ENCODE measurements at places on chromosomes 12 and 14.

- peak; percentile 78 for DNase-seq
Observed at GRCh38 chr12:71846322-71846940, 6.9 kb downstream of the TBC1D15 start.

DNA sequence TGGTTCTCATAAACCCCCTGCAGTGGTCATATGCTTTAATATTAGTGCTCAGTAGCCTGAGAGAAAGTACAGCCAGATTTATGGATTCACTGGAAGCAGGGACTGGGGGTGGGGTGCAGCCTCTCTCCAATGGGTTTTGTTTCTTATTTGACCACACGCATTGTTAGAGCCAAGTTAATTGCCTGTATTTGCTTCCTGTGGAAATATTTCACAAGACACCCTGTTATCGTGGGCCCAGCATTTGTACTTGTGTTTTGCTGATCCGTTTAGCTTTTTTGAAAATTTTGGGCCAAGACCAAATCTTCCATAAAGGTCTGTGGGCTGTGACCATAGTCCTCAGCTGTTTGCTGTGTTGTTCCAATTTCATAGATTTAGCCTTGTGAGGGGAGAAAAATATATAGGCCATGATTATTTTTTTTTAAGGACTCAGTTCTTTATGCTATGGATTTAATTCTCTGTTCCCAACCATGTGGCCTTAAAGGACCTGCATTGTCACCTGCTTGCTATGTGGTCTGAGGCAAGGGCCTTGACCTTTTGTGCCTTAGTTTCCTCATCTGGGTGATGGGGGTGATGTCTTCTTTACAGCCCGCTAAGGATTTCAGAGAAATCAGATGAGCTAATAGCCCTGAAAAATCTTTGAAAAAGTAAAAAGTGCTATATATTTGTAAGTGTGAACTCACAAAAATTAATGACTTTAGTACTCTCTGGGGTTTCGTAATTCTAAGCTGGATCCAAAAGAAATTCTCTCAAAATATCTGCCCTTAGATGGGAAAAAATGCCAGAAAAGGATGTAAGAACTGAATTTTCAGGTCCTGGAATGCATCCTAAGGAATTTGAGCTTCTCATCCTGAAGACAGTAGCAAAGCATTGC lies 370.2 kb downstream of the DPF3 start:
- DNase-seq, result no peak

- DNase-seq, result peak; percentile 45
Observed at GRCh38 chr12:57575771-57576612, 15.0 kb upstream of the PIP4K2C start.

DNA sequence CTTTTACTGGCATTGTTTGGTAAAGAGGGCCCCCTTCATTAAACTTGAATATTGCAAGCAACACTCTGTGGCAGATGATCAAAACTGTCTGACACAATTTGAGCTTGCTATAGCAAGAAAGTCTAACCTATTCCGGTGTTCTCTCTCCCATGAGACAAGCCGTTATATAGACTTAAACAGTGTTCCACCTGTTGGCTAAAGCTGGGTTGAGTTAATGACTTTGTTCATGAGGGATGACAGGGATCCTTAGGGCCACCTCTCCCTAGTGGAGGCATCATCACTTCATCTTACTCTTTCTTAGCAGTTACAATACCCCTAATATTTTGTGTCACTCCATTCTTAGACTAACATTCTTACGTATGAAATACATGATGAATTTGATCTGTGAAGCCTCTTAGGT lies 3.8 kb downstream of the EIF5 start:
- DNase-seq, result no peak

- DNase-seq, result peak; percentile 13
Observed at GRCh38 chr12:97257726-97258125, 204.9 kb upstream of the RMST start.

GRCh38 chr14:94180655-94181271 lies 6.6 kb downstream of the PPP4R4 start:
- peak; percentile 61 for DNase-seq

DNA sequence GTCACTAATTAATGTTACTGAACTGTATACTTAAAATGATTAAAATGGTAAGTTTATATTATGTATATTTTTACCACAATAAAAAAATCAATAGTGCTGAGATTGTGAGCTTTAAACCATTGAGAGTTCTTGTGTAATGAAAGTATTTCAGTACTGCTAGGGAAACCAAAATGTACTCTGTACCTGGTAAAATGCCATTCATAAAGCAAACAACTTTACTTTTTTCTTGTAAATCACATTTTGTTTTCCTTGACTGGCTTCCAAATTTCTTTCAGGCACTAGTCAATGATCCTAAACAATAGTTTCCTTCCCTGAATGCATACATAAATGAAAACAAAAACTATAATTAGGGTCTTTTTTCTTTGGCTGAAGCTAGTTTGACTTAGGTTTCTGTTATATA lies 29.4 kb upstream of the SNRPF start:
- no peak for DNase-seq

DNA sequence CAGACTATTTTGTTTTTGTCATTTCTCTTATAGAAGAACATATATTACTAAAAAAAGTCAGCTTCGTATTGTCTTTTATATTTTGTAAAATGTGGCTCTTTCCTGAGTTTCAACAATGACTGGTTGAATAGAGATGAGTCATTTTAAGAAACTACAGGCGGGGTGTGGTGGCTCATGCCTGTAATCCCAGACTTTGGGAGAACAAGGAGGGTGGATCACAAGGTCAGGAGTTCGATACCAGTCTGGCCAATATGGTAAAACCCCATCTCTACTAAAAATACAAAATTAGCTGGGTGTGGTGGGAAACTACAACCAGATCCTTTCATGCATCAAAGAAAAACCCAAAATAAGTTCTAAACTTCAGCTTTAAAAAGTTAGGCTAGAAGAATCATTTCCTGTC lies 28.8 kb downstream of the HECTD4 start:
- peak; percentile 31 for DNase-seq

DNA sequence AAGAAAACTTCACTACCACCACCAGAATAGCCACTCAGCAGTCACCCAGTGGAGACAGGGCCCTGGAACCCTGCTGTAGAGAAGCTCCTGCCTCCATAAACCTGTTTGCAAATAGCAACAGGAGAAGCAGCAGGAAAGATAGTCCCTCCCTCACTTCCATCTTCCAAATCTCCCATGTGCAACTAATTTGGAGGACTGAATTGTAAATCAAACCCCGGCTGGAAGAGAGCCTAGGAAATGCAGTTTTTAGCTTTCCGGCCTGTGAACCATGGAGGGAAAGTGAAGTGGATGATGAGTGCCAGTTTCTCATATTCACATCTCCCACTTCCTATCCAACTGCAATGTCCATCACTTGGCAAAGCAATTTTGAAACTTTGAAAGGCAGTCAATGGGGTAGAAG lies 167.2 kb upstream of the FRMD6 start:
- no peak for DNase-seq

- no peak for DNase-seq
Observed at GRCh38 chr12:50662116-50662510, 101.8 kb upstream of the ATF1 start.

DNA sequence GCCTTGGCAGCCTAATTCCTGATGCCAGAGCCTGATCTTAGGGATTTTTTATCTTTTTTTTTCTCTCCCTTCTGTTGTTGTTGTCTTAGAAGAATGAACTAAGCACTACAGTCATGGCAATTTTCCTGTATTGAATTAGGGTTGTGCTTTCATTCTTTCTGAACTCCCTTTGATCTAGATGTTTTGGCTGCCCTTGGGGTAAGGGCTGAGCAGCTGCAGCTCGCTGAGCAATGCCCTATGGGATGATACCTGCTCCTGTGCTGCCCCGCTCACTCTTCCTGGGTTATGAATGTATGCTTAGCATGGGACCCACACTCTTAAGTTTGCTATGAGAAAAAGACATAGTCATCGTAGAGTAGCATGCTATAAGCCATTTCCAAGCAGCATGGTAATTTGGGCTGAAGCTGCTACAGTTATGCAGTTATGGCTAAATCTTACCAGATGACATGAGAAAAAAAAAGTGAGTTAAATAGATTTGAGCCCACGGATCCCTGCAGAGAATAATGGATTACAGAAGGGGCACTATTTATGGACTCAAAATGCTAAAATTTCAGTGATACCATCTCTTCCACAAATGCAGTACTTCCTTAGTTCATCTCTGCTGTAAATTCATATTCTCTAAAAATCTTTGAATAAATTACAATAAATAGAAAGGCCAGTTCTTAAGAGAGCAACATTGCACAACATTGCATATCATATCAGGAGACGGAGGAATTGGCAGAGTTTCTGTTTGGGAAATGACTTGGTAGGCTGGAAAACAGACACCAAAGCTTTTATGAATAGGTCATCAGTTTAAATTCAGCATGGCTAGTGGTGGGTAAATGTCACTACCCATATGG lies 79.2 kb upstream of the PTHLH start:
- DNase-seq, result no peak

GRCh38 chr12:71195338-71195896 lies 37.6 kb upstream of the TSPAN8 start:
- peak; percentile 85 for DNase-seq

- DNase-seq, result peak; percentile 81
Observed at GRCh38 chr12:26153421-26154154, 28.8 kb upstream of the BHLHE41 start.

- DNase-seq, result no peak
Observed at GRCh38 chr14:83873669-83874068, 1656.3 kb upstream of the FLRT2 start.

- DNase-seq, result no peak
Observed at GRCh38 chr12:98916106-98916505, 271.0 kb downstream of the APAF1 start.

- no peak for DNase-seq
Observed at GRCh38 chr14:75299059-75299458, 20.4 kb downstream of the FOS start.

GRCh38 chr12:116125956-116126566 lies 151.4 kb downstream of the MED13L start:
- DNase-seq, result no peak

- no peak for DNase-seq
Observed at GRCh38 chr12:22285846-22286245, 48.7 kb downstream of the ST8SIA1 start.

- DNase-seq, result no peak
Observed at GRCh38 chr12:123013185-123014095, 33.0 kb downstream of the ARL6IP4 start.

DNA sequence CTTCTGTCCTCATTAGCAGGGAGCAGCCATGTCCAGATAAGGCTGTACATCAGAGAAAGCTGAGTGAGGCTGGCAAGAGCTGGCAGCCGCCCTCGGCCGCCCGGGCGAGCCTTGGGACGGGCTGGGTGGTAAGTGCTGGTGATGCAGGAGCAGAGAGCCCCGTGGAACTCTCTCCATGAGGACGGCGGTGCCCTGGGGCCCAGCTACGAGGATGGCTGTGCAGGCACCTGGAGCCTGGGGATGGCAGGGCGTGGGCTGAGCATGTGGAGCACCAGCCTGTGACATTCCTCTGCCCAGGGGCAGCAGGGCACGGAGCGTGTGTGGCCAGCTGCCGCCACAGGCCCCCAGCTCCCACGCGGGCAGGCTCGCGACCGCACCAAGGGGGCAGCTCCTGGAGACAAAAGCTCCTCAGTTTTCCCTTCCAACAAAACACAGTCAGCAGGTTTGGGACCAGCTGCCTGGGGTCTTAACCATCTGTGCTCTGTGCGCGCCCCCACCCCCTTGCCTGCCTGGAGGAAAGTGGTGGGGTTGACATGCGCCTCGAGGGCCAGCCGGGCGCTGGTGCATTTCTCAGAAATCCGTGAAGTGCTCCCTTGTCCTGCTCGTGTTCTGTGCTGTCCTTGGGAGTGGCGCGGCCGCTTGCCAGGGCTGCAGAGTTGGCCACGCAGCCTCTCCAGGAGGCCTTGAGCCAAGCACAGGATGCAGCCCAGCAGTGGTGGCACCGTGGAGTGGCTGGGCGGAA lies 21.4 kb downstream of the PACS2 start:
- no peak for DNase-seq

GRCh38 chr12:54372113-54372806 lies 8.0 kb upstream of the GPR84 start:
- DNase-seq, result no peak

GRCh38 chr12:42730291-42730690 lies 140.7 kb upstream of the PRICKLE1 start:
- DNase-seq, result no peak
